ENCODE measurements at places on chromosomes 2 and 18.

DNA sequence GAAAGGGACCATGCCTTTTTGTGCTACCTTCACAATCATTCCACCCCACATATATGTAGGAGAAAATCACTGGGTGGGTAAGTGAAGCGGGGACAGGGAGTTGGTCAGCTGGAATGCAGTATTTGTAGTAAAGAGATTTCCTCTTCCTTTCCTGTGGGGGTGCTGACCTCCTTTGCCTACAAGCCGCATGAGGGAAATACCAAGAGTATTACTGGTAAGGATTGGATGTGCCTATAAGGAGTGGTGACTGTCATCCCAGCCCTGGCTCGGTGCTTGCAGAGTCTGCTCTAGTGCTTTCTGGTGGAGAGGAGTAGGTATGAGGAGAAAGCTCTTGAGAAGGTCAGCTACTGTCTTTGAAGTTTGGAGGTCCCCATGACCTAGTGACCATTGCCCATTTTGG lies 324.6 kb downstream of the HRH4 start:
- no peak for DNase-seq

- DNase-seq = no peak
Observed at GRCh38 chr18:27447451-27447881, 262.4 kb upstream of the CHST9 start.

DNA sequence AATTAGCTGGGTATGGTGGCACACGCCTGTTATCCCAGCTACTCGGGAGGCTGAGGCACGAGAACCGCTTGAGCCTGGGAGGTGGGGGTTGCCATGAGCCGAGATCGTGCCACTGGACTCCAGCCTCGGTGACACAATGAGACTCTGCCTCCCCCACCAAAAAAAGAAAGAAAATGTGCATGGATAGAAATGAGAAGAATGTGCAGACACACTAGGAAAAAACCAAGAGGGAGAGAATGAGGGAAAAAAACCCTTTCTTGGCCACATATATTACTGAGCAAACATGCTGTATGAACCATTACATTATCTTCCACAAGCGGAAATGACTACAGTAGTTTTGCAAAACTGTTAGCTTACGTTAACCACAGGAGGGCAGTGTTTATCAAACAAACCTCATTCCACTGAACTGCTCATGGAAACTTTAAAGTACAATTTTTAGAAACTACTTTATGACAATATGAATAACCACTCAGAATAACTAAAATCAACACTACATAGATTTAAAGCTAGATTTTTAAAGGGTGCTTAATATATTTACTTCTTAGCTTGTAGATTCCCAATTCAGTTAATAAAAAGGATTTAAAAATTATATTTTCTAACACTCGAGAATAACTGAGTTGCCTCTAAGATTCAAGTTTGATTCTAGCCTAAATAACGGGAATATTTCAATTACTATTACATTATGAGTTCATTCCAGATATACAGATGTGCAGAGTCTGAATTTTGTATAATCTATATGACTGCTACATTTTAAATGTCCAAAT lies 26.4 kb downstream of the ASXL2 start:
- no peak for DNase-seq

DNA sequence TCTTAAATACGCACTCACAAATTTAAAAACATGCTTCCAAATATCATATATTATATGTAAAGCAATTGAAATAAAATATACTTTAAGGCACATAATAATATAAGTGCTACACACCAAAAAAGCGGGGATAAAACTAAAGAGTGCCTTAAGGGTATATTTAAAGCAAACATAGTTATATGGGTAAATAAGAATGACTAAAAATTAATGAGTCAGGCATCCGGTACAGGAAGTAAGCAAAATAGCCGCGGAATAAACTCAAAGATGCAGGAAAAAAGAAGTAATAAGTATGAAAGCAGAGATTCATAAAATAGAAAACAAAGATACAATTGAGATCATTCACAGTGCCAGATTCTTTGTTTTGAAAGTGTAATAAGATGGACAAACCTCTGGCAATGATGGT lies 503.5 kb upstream of the SOX11 start:
- no peak for DNase-seq

GRCh38 chr2:64627860-64628841 lies 25.6 kb downstream of the SERTAD2 start:
- DNase-seq = no peak

GRCh38 chr2:11155381-11156035 lies at the start of gene SLC66A3:
SLC66A3 (plus strand) TSS chr2:11155467; CDS start chr2:11155547, 80 bp downstream.
- DNase-seq = no peak

DNA sequence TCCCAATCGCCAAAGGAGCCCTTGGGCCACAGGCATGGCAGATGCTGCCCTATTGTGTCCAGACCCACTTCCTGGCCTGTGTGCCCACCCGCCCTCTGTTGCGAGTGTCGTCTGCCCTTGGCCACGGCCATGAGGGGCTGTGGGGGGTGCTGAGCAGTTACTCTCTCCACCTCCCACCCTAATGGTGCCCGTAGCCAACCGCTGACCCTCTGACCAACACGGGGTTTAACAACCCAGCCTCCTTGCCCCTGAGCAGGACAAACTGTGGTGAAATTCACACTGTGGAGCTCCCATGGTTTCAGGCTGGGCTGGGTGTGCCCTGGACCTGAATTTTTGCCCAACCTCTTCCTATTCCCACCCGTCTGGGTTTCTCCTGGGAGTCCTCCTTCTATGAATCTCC lies 145.7 kb upstream of the HDAC4 start:
- DNase-seq = no peak

GRCh38 chr2:189673661-189674373 lies 653 bp upstream of the ANKAR start:
- no peak for DNase-seq

- no peak for DNase-seq
Observed at GRCh38 chr18:75135158-75135725, 73.7 kb downstream of the PTGR3 start.

DNA sequence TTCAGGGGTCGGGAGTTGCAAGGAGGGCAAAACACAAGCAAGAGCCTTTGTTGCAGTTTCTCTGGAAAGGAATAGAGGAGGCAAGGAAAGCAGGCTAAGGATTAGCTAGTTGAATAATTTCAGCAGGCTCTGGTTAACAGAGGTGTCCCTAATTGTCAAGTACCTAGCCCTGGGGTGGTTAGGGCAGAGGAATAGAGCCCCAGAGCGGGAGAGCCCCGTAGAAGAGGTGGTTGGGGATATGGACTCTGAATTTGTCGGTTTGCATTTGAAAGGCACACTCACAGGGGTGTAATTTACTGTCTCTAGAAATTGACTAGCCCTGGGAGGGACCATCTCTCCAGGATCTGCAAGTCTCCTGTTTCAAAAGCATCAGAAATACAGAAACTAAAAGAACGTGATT lies 1030.2 kb downstream of the TMEM182 start:
- no peak for DNase-seq

- no peak for DNase-seq
Observed at GRCh38 chr2:121502246-121502645, 28.4 kb upstream of the RNU4ATAC start.

DNA sequence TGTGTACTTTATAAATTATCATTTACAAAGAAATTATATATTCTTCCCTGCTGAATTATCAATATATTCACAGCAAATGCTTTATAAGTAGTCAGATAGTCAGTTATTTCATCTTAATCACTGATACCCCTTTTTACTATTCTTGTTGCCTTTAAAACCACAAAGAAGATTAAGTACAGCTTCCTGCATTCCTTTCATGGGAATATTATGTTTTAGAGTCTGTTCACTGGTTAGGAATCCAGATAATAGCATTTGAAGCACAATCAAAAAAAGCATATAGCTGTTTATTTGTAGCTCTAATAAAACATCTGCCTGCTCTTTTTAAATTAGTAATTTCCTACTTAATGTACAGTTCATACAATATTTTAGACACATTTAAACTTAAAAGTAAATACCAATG lies 508.9 kb downstream of the FBXO15 start:
- DNase-seq = no peak

GRCh38 chr2:25079050-25079635 lies 37.3 kb downstream of the EFR3B start:
- DNase-seq = no peak

DNA sequence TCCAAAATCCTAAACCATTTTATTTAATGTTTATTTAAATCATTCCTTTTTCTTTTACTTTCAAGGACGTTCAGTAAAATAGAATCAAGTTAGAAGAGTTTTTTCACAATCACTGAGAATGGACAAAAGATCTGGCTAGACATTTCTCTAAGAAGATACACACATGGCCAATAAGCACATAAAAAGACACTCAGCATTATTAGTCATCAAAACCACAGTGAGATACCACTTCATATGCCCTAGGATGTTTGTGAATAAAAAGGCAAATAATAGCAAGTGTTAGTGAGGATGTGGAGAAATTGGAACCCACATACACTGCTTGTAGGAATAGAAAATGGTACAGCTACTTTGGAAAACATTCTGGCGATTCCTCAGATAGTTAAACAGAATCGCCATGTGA lies 76.1 kb downstream of the RHBDD1 start:
- no peak for DNase-seq

DNA sequence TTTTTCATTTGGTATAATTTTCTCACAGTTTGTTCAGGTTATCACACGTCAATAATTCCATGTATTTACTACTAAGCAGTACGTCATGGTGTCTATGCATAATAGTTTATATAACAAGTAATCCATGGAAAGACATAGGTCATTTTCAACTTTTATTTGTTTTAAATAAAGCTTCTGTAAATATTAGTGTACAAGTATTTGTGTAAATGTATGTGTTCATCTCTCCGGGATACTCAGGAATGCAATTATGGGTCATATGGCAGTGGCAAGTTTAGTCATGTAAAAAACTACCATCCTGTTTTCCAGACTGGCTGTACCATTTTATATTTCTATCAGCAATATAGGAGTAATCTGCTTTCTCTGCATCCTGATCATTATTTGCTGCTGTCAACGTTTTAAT lies 231.1 kb upstream of the ZNF804A start:
- DNase-seq = no peak

DNA sequence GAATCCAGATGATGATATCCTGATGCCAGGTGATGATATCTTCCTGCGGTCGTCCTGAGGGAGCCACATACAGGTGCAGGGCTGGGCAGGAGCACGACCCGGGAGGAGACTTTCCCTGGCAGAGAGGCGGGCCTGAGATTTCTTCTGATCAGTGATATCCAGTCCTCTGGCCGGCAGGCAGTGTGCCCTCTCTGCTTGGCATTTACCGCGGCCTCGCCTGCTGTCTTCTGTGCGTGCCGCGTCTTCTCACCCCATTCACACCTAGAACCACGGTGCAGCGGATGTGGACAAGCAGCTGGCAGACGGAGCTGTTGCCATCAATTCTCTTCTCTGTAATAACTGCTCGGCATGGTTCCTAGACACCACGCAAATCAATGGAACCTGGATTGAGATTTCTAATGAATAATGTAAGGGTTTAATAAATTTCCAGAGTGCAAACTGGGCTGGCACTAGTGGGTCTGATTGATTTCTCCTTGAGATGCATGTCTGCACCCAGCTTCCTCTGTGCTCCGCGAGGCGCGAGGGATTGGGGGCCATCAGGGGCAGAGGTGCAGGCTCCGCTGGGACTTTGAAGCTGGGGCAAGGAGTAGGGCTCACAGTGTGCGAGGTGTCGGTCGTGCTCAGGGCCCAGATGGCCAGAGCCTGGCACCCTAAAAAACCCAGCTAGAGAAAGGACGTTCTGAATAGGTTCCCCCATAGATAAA lies 208.9 kb upstream of the HDAC4 start:
- no peak for DNase-seq

GRCh38 chr2:159795841-159796690 lies 1.9 kb downstream of the CD302 start:
- DNase-seq = no peak

- DNase-seq = no peak
Observed at GRCh38 chr2:200330351-200331060, 24.0 kb downstream of the SPATS2L start.

DNA sequence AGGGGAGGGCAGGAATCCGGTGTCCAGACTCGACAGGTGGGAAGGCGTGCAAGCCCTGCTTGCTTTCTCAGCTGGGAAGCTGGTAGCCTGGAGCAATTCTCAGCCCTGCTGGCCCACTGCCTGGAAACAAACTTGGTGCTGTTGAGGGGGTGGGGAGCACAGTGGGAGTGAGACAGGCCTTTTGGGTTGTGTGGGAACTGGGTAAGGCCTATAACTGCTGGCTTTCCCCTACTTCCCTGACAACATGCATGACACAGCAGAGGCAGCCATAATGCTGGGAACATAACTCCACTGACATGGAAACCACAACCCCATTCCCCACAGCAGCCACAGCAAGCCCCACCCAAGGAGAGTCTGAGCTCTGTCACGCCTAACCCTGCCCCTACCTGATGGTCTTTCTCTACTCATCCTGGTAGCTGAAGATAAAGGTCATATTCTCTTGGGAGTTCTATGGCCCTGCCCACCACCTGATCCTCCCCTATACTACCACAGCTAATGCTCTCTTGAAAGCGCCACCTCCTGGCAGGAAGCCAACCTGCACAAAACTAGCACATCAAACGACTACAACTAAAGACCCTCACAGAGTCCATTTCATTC lies 122.9 kb upstream of the ACVR1C start:
- no peak for DNase-seq
